ENCODE measurements at places on chromosomes 1 and 21.

DNA sequence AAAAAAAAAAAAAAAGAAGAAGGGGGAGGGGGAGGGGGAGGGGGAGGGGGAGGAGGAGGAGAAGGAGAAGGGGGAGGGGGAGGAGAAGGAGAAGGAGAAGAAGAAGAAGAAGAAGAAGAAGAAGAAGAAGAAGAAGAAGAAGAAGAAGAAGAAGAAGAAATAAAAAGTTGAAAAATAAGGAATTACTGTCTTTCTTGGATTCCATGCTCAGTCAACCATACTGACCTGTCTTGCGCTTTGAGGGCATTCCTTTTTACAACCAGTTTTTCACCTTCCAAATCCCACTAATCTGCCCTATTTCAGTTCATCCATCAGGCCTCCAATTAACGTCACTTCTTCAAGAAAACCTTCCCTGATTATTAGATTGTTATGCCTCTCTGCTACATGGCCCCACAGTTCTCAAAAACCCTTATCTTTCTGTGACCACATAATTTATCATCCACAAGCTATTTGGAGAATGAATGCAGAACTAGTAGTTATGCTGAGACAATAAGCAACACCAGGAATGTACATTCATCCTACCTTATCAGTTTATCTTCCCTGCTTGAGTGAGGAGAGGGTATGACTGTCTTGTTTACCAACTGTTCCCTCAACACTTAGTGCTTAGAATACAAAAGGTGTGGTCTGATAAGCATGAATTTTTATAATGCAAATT lies 57.5 kb upstream of the GUCA2A start:
- H3K4me1 ChIP-seq = no peaks in the 10 kb centered on the region
- H3K27ac ChIP-seq = no peak overlapping the region
- H3K4me3 ChIP-seq = no peak overlapping the region
- H3K36me3 ChIP-seq = no peaks in the 10 kb centered on the region

GRCh38 chr1:167447521-167448136 lies 70.7 kb downstream of the CD247 start:
- no peaks in the 10 kb centered on the region for H3K36me3 ChIP-seq
- DNase-seq = peak; percentile 62
- no peak overlapping the region for H3K27ac ChIP-seq
- no peak overlapping the region for H3K4me3 ChIP-seq
- H3K4me1 ChIP-seq = peaks cover 10% of the 10 kb centered on the region

DNA sequence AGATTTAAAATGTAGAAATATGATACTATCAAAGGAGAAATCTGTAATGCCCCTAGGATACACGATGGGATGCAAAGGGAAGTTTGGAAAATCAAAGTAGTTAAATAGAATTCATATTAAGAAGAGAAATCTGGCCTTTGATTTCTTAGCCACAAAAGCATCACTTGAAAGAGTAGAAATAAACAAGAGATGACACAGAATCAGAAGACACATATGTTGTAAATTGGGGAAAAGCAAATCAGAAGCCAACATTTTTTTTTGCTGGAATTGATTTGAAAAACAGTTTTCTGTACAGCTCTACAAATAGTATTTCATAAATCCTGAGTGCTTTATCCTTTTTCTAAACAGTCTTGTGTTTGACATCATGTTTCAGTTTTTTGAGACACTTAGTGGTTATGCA lies 12.4 kb upstream of the TNFSF18 start:
- no peak overlapping the region for H3K4me3 ChIP-seq
- peaks cover 8% of the 10 kb centered on the region for H3K4me1 ChIP-seq
- no peaks in the 10 kb centered on the region for H3K36me3 ChIP-seq

- no peak for DNase-seq
- H3K27ac ChIP-seq = peak overlapping the region; percentile 92
- peak overlapping the region; percentile 84 for H3K4me3 ChIP-seq
- peaks cover 5% of the 10 kb centered on the region for H3K36me3 ChIP-seq
- peaks cover 40% of the 10 kb centered on the region for H3K4me1 ChIP-seq
Measured at GRCh38 chr1:967466-968343, 1.4 kb downstream of the PLEKHN1 start.

DNA sequence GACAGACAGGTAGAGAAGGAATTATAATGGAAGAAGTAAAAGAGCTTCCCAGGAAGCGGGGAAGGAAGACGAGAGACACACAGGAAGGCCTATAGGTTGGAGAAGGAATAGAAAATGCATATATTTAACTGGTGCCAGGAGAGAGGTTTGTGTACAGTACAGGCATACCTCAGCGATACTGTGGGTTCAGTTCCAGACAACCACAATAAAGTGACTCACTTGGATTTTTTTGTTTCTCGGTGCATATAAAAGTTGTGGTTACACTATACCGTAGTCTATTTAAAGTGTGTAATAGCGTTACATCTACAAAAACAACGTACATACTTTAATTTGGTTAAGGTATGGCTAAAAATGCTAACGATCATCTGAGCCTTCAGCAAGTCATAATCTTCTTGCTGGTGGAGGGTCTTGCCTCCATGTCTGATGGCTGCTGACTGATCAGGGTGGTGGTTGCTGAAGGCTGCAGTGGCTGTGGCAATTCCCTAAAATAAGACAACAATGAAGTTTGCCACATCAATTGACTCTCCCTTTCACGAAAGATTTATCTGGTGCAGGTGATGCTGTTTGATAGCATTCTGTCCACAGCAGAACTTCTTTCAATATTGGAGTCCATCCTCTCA lies 16.0 kb downstream of the YARS1 start:
- H3K27me3 ChIP-seq = no peaks in the 10 kb centered on the region
- H3K4me1 ChIP-seq = no peaks in the 10 kb centered on the region
- H3K36me3 ChIP-seq = peaks cover 60% of the 10 kb centered on the region
- DNase-seq = no peak
- no peak overlapping the region for H3K27ac ChIP-seq

GRCh38 chr1:72442262-72442661 lies 159.9 kb upstream of the NEGR1 start:
- no peaks in the 10 kb centered on the region for H3K36me3 ChIP-seq
- H3K27ac ChIP-seq = no peak overlapping the region
- no peak for DNase-seq
- H3K4me1 ChIP-seq = no peaks in the 10 kb centered on the region
- H3K4me3 ChIP-seq = no peak overlapping the region
- no peaks in the 10 kb centered on the region for H3K27me3 ChIP-seq

- H3K27me3 ChIP-seq = no peaks in the 10 kb centered on the region
- no peak for DNase-seq
- no peaks in the 10 kb centered on the region for H3K4me1 ChIP-seq
- H3K4me3 ChIP-seq = no peak overlapping the region
- H3K27ac ChIP-seq = no peak overlapping the region
Measured at GRCh38 chr1:90402893-90403849, 313.9 kb downstream of the BARHL2 start.

DNA sequence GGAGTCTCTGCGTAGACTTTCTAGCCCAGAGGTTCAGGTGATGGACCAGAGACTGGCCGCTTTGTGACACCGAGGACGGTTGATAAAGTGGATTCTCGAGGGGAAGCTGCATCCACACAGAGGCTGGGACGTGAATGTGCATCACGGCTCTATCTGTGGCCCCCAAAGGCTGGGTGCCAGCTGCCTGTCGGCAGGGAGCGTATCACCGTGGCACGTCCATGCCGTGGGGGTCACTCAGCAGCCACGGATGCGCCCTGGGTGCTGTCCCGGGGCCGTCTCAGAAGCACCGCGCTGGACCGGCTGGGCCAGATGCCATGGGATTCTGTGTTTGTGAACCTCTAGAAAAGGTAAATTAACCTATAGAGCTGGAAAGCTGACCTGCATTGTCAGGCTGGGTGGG lies 57.2 kb upstream of the TRAPPC10 start:
- H3K27me3 ChIP-seq = no peaks in the 10 kb centered on the region
- DNase-seq = no peak
- H3K27ac ChIP-seq = no peak overlapping the region
- H3K36me3 ChIP-seq = peaks cover 15% of the 10 kb centered on the region
- no peak overlapping the region for H3K4me3 ChIP-seq

DNA sequence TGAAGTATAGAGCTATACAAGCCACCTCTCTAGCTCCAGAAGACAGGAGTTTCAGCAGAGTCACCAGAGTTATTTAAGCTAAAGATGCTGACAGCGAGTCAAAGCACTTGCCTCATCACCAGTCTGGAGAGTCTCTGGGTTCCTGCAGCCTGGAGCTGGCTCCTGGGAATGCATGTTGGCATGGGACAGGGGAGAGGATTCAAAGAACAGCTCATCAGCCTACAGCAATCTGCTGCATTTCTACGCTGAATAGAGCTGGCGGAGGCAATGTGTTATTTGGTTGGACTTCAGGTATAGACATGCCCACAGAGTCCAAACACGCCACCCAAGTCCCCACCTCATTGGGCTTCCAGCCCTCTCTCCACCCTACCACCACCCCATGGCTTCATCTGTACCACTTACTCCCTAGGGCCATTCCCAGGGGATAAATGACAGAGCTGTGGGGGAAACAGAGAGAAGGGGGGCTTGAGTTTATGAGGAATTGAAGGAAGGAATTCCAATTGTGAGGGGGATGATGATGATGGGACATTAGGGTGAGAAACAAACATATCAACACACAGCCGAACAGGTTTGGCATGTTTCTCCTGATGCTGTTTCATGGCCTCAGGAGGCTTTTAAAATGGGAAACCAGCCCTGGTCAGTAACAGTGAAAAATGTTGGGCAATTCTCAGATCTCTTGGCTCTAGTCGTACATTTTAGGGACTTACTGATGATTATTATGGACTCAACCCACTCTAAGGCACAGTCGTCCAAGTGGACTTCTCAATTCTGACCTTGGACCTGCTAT lies 58.4 kb downstream of the PLEKHA6 start:
- no peaks in the 10 kb centered on the region for H3K27me3 ChIP-seq
- DNase-seq = no peak
- H3K4me3 ChIP-seq = no peak overlapping the region
- peaks cover 41% of the 10 kb centered on the region for H3K4me1 ChIP-seq
- H3K36me3 ChIP-seq = no peaks in the 10 kb centered on the region

- H3K27me3 ChIP-seq = no peaks in the 10 kb centered on the region
- no peak overlapping the region for H3K4me3 ChIP-seq
- no peak overlapping the region for H3K27ac ChIP-seq
- H3K36me3 ChIP-seq = peaks cover 21% of the 10 kb centered on the region
- H3K4me1 ChIP-seq = no peaks in the 10 kb centered on the region
- DNase-seq = no peak
Measured at GRCh38 chr1:50564417-50564816, 141.2 kb upstream of the DMRTA2 start.

DNA sequence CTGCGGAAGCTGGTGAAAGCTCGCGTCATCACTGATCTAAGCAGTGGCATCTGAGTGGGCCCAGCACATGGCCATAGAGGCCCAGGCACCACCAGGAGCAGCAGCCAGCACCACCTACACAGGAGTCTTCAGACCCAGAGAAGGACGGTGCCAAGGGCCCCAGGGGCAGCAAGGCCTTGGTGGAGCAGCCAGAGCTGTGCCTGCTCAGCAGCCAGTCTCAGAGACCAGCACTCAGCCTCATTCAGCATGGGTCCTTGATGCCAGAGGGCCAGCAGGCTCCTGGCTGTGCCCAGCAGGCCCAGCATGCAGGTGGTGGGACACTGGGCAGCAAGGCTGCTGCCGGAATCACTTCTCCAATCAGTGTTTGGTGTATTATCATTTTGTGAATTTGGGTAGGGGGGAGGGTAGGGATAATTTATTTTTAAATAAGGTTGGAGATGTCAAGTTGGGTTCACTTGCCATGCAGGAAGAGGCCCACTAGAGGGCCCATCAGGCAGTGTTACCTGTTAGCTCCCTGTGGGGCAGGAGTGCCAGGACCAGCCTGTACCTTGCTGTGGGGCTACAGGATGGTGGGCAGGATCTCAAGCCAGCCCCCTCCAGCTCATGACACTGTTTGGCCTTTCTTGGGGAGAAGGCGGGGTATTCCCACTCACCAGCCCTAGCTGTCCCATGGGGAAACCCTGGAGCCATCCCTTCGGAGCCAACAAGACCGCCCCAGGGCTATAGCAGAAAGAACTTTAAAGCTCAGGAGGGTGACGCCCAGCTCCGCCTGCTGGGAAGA lies 3.2 kb upstream of the ARTN start:
- no peaks in the 10 kb centered on the region for H3K36me3 ChIP-seq
- H3K4me3 ChIP-seq = no peak overlapping the region
- H3K27me3 ChIP-seq = peaks cover 10% of the 10 kb centered on the region

DNA sequence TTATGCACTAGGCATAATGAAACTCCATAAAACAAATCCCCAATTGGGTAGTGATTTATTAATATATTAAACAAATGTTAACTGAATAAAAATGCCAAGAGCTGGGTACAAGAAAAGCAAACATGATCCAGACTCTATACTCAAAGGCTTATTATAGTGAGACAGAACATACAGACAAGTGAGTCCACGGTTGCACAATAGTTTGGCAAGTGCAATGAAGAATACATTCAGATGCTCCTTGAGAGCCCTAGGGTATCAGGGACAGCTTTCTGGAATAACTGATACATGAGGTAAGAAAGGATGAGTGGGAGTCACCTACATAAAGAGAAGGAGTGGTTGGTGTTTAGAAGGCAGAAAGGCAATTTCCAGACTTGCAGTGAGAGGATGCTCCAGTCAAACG lies 85.1 kb downstream of the VAV3 start:
- H3K4me1 ChIP-seq = peaks cover 33% of the 10 kb centered on the region
- H3K4me3 ChIP-seq = no peak overlapping the region
- H3K36me3 ChIP-seq = no peaks in the 10 kb centered on the region
- DNase-seq = no peak

DNA sequence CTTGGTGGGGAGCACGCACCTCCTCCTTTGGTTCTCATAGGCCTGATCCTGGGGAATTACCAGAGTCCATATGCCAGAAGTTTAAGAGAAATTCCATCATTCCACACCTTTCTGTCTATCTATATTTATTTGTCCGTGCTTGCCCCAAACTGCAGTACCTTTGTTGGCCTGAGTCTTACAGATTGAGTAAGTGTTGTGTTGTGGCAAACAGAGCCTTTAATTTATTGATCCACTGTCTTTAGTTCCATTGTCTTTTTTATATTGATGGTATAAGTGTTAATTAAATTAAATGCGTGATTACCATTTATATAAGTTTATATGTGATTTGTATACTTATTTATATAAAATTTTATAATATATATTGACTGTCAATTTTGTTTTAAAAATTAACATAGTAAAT lies 4.9 kb downstream of the SH3BGR start:
- H3K36me3 ChIP-seq = no peaks in the 10 kb centered on the region
- peaks cover under 1% of the 10 kb centered on the region for H3K4me1 ChIP-seq
- H3K27ac ChIP-seq = no peak overlapping the region
- no peaks in the 10 kb centered on the region for H3K27me3 ChIP-seq
- DNase-seq = no peak
- H3K4me3 ChIP-seq = no peak overlapping the region

- DNase-seq = no peak
- peaks cover 22% of the 10 kb centered on the region for H3K4me1 ChIP-seq
- H3K27ac ChIP-seq = no peak overlapping the region
- H3K36me3 ChIP-seq = peaks cover 8% of the 10 kb centered on the region
Measured at GRCh38 chr1:230858918-230859729, 9.2 kb downstream of the C1orf198 start.

- H3K36me3 ChIP-seq = no peaks in the 10 kb centered on the region
- no peak overlapping the region for H3K4me3 ChIP-seq
- DNase-seq = no peak
- H3K27ac ChIP-seq = no peak overlapping the region
Measured at GRCh38 chr1:57254022-57254421, 169.8 kb downstream of the DAB1 start.
